ENCODE measurements at places on chromosomes 5 and 9.

DNA sequence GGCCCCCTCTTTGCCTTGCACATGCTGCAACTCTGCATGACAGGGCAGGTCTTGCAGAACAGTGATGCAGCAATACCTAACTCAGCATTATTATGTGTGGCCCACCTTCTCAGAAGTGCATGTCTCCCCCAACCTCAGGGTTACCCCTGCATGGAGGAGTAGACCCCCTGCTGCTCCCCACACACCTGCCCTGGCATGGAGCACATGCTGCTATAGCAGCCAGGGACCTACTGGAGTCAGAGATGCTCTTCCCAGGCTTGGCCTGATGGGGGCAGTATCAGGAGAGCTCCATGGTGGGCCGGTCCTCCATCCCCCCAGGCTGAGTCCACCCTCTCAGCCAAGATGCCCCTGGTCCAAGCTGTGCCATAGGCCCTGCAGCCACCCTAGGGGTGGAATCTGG, 13.2 kb upstream of the BOD1 start:
- peak; percentile 15 for DNase-seq

GRCh38 chr9:116344416-116344815, 190.8 kb downstream of the PAPPA start:
- no peak for DNase-seq

DNA sequence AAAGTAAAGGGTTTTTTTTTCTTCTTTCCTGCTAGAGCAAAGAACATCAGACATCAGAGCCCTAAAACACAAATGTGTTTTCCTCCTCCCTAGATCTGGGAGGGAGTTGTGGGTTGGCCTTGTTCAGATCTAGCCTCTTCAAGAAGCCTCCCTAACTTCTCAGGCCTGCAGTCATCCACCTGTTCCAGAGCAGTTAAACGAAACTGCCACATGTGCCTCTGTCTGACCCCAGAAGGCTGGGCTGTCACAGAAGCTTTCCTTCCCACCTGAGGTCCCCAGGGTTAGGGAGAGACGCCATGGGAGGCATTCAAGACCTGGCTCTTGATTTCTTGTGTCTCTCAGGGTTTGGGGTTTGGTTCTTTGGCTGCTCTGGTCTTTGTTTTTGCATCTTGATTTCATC, 87.0 kb downstream of the DAB2IP start:
- DNase-seq = no peak

- peak; percentile 68 for DNase-seq
Observed at GRCh38 chr9:126373241-126373640, 46.6 kb downstream of the MVB12B start.

DNA sequence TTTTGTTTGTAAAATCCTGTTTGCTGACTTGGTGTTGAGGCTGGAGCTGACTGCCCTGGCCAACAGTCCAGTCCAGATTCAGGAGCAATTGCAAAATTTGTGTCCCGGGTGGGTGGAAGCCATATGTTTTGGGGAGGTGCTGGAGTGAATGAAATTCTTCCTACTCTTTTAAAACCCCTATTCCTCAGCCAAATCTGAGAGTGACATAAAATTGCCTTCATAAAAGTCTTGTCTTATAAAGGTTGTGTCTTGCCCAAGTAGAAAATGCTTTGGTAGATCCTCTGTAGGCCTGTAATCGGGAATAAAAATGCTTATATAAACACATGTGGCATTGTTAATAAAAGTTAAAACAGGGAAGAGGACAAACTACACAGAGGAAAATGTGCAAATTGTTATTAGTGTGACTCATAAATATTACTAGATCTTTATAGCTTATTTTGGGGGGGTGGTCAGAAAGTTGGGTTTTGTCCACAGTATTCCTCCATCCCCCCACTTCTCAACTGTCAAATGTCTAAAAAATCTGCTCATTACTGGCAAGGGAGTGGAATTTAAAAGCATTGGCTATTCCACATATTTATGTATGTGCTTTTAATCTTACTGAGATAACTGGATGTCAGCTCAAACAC, 45.6 kb downstream of the NNT start:
- DNase-seq = peak; percentile 20

DNA sequence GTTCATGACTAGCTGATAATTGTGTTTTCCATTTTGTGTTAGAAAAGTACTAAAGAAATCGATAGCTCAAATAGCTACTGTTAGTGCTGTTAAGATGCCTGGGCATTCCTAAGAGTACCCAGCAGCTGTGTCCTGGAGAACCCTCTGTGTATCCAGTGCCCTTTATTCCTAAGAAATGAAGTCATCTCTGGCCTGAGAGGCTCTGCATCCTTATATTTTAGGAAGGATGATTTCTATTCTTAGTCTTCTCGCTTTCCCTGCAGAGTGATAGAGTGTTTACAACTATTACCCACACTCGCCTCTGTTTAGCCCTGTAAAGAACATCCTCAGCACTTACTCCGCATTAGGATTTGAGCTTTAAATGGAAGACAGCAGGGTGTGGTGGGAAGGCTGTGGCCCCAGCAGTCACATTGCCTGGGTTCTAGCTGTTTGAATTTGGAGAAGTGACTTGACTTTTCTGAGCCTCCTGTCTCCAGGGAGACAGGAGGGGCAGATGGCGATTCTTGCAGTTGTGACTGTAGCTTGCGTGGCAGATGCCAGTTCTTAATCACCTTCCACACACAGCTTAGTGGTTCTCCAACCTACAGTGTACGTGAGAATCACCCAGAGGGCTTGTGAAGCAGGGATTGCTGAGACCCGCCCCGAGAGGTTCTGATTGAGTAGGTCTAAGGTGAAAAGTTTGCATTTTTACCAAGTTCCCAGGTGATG, 177.2 kb upstream of the PITX1 start:
- DNase-seq = no peak

- no peak for DNase-seq
Observed at GRCh38 chr9:7201196-7201595, 443.4 kb downstream of the KDM4C start.

DNA sequence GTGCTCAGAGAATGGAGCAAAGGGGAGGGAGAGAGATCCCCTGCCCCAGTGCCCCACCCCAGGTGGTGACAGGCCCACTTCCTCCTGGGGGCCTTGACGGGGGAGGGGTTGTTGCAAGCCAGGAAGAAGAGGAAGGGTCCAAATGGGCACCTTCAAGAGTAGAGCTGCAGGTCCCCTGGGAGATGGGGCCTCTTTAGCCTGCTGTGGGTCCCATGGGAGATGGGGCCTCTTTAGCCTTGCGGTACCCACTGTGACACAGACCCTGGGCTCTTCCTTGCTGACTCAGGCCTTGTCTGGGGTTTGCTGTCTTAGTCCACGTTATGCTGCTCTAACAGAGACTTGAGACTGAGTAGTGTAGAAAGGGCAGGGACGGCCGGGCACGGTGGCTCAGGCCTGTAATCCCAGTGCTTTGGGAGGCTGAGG, 9.6 kb upstream of the TOR4A start:
- no peak for DNase-seq

GRCh38 chr5:31758803-31759425, 120.0 kb downstream of the PDZD2 start:
- DNase-seq = no peak

DNA sequence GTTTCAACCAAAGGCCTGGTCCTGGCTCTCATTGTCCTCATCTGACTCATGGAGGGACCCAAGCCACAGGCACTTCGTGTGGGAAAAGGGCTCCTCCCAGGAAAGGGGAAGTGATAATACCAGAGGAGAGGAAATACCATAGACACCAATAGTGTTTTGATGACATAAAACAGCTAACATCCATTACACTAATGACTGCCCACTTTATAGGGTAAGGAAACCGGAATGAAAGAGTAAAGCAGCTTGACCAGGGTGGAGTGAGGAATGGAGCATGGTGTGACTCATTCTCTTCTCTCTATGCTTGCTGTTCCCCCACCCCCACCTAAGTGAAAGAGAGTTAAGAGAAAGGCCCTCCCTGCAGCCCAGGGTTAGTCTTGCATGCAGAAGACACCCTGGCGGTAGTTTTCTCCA, 67.4 kb upstream of the HRH2 start:
- peak; percentile 78 for DNase-seq

DNA sequence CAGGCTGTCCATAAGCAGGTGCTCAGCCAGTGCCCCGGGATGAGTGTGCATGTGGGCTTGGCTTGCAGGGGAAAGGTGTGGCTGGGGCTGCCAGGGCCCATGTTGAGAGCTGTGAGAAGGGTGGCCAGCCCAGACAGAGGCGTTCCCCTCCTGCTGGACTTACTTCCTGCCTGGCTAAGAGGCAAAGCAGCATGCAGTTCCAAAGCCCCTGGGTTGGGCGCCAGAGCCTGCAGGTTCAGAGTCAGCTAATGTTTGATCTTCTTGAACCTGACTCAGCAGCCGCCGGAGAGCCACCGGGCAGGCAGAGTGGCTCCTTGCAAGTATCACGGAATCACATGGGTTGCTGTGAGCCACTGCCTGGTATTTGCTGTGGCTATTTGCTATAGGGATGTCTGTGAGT, 168.4 kb upstream of the MAP1B start:
- no peak for DNase-seq

DNA sequence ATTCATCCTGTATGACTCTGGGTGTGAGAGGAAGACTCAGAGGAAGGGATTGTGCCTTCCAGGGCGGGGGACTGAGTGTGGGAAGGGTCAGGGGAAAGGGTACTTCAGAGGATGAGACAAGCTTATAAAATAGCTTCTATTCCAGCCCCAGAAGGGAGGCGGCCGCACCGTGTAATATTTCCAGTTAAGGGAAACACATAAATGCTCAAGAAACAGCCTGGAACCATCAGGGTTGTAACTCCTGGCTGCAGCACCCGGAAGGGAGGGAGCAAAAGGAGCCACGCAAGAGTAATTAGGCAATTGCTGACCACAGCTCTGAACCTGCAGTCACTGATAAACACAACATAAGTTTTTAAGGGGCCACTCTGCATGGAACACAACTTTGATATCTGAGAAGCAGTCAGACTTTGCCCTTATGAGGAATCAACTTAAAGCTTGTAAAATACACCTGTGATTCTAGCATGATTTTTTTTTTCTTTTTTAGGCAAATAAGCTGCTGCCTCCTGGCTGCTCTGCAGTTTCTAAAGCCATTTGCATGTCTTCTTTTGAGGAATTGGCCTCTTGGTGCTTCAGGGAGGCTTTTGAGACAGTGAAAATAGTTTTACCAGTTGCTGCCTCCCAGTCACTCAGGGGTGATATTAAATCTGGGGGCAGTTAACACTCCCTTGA, 382.7 kb downstream of the ENC1 start:
- DNase-seq = peak; percentile 22

DNA sequence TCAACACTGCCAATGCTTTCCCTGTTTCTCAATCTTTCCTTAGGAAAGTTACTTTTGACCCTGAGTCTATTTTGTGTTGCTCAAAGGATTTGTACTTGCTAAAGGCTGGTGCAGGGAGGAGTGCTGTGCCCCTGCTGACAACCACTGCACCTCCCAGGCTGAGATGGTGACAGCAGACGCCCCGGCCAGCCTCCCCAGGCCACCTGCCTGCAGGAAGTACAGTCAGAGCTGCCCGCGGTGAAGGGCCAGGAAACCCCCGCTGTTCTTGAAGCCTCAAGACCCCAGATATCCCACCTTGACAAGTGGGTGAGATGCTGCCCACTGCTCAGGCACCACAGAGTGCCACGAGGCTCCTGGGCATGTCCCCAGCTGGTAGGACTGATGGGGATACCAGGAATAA, 44.2 kb upstream of the CKMT2 start:
- no peak for DNase-seq

DNA sequence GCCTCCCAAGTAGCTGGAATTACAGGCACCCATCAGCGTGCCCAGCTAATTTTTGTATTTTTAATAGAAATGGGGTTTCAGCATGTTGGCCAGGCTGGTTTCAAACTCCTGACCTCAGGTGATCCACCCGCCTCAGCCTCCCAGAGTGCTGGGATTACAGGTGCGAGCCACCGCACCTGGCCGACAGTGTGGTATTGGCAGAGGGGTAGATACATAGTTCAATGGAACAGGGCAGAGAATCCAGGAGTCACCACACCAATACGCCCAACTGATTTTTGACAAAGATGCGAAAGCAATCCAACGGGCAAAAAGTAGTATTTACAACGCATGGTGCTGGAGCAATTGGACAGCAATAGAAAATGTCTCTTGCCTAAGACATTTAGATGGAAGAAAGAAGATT, 164.0 kb upstream of the PPP1R26 start:
- DNase-seq = no peak

DNA sequence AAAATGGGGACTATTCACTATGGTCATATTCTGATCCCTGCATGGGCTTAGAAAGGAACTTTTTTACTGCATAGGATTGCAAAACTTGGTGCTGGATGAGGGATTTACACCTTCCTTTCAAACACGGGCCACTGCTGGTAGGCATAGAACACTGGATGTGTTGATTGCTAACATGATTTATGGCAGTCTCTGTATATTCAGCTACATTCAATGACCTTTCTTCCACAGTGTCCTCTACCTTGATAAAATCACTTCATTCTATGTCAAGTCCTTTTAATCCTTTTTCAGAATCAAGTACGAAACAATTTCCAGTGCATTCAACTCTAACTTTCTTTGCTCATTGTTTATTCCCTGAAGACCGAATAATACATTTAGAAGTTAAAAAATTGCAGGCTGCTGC, 91.9 kb upstream of the ATG10 start:
- no peak for DNase-seq

DNA sequence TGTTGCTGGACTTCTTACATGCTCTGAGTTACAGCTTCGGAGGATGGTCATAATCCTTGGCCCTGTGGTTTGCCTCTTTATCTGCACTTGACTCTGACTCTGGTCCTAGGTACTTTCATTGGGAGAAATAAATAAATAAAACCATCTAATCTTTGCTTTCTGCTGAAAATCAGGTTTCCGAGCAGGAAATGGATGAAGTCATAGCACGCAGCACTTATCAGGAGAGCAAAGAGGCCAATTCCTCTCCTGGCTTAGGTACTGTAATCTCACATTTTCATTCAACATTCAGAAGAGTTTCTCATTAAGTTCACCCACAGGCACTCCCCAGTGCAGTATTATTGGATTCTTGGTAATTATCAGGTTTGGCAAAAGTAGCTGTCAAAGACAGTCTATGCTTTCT, 104.7 kb downstream of the GOLPH3 start:
- no peak for DNase-seq

DNA sequence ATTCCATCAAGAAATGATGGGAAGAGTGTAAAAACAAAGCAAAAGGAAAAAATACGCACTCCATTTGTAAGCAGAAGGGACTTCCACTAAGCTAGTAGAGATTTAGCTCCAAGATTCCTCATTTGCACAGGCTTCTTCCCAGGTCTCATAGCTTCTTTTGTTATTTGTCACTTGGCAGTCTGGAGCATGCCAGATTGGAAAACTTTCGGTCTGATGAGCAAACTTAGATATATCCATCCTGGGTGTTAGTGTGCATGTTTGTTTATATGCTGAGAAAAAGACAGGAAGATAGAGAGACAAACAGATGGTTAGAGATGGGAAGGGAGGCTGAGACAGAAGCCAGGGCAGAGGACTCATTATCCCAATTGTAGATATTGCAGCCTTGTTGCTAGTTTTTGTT, 1644.5 kb upstream of the NUDT12 start:
- no peak for DNase-seq

DNA sequence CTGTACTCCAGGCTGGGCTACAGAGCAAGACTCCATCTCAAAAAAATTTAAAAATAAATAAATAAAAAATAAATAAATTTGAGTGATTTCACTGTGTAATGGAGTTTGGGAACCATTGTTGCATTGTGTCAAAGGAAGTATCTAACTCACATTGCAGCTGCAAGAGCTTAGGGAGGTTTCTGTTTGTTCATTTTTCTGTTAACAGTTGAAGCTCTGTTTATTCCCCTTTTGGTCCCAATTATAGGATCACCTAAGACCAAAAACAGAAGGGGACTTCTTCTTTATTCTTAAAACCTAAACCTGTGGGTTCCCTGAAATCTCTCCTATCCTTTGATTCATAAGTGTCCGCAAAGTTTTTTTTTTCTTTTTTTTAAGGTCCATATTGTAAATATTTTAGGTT, 28.6 kb upstream of the PCAT7 start:
- DNase-seq = no peak

- DNase-seq = no peak
Observed at GRCh38 chr5:67183859-67184258, 12.7 kb downstream of the CD180 start.
